Activated naive CD4-positive, alpha-beta T cell treated with anti-CD3 and anti-CD28 coated beads for 36 hours (primary cell): ENCODE measurements at places on chromosomes 12 and 14. TPM values are rescaled to one million over a fixed set of nuclear protein-coding genes. Genes with fewer than 3 reads are reported as not detected.

- H3K27ac ChIP-seq: no peak overlapping the region
- H3K4me1 ChIP-seq: no peaks in the 10 kb centered on the region
- peaks cover 41% of the 10 kb centered on the region for H3K36me3 ChIP-seq
- DNase-seq: no peak
- no peaks in the 10 kb centered on the region for H3K27me3 ChIP-seq
Measured at GRCh38 chr12:119758722-119759121, 90.8 kb downstream of the PRKAB1 start.

DNA sequence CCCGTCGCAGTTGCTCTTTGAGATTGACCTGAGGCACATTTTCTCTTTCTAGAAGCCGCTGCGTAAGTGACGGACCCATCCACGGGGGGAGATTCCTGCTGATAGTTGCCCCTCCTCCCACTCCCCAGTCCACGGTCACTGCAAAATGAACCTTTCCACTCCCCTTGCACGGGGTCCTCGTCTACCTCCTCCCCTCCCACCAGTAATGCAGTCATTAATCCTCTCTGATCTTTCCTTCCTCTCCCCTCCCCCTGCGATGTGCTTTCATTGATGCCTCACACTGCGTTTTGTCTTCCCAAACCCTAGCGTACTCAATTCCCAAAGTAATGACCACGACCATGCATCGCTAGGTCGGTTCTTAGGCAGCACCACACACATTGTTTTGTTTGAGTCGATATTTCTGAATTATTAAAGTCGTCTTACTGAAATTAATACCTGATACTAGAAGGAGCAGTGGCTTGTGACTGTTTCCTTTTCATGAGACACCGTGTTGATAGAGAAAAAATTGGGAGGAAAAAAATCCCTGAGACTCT is 857 bp downstream of the ETNK1 start:
- H3K4me3 ChIP-seq: peak overlapping the region; percentile 93
- peak; percentile 38 for DNase-seq

DNA sequence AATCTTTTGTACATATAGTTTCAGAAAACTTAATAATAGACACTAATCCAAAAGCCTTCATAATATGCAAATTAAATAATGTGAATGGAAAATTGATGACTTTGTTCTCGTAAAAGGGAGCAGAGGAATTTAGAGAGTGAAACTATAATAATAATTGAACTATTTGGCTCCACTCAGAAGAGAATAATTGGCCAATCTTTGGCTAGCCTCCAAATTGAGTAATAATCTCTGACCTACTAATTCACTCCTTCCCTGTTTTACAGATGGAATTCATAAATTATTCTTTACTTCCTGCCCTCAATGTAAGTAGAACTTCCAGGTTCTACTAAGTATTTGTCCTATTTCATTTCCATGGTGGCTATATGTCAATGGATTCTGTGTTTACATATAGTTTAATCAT is 15.8 kb downstream of the TRIM9 start:
- H3K27ac ChIP-seq: no peak overlapping the region
- no peaks in the 10 kb centered on the region for H3K4me1 ChIP-seq
- no peaks in the 10 kb centered on the region for H3K27me3 ChIP-seq
- DNase-seq: no peak

DNA sequence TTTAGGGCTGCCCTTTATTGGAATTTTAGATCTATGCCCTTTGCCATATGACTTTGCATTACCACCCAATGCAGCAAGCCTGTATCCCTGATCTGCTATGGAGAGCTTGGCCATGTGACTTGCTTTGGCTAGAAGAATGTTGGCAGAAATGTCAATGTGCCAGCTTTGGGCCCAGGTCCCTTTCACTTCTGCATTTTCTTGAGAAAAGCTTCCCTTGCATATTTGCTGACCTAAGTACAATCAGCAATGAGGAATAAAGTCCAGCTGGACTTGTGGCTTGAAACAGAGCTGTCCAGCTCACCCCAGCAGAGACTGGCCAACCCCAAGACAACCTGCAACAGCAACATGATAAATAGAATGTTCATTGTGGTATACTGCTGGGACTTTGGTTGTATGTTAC is 135.9 kb downstream of the PAH start:
- no peaks in the 10 kb centered on the region for H3K27me3 ChIP-seq
- no peak overlapping the region for H3K4me3 ChIP-seq
- DNase-seq: no peak

Gene LMO3
- total RNA-seq: not detected
